ENCODE measurements at places on chromosomes 5 and 9. TPM values are rescaled to one million over a fixed set of nuclear protein-coding genes. Genes with fewer than 3 reads are reported as not detected.

COX7C gene
- total RNA-seq, result 502 TPM

GRCh38 chr9:2336055-2336454, 285.5 kb upstream of the VLDLR start:
- no peak for DNase-seq

- DNase-seq, result no peak
These were observed 314.5 kb downstream of the TMEM161B start for GRCh38 chr5:87954121-87954520.

DNA sequence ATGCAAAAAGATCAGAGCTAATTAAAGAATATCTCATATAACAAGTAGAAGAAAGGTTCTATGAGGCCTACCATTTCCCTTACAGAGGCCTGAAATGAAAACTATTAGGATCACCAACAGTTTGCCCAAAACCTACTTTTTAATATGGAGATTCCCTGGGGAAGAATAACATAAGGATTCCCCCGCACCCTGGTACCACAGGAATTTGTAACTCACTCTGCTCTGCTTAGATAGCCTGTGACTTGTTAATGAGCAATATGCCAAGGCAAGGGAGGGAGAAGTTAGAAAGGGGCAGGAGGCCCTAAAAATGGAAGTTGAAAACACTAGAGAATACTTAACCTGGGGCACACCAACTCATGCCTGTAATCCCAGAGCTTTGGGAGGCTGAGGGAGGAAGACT, 107.0 kb downstream of the CDH6 start:
- DNase-seq, result no peak

- peak; percentile 36 for DNase-seq
These were observed 10.0 kb downstream of the NAIF1 start for GRCh38 chr9:128056887-128057723.

GRCh38 chr5:76941000-76941399, 11.8 kb upstream of the CRHBP start:
- no peak for DNase-seq

UHRF2 gene
- 46.5 TPM for total RNA-seq

DNA sequence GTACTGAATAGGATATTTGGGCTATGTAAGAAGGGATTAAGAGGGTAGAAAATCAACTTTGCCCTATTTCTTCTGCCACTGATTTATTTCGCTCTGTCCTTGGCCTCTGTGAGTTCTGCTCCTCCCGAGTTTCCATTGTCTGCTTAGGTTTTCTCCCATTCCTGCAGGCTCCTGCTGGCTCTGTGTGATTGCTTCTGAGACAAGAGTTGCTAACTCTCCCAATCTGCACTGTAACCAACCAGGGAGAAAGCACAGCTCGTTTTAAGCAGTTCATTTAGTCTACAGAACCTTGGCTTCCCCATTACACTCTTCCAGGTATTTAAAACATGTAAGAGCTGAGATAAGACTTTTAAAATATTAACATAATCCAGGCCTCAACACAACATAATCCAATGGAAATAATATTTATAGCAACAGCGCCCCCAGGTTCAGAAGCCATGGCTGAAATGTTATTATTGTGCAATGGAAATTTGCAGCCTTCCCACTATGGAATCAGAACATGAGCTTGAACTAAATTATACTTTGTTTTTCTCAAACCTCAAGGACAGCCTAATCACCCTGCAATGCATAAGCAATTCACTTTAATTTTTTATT, 203.5 kb downstream of the ERCC6L2 start:
- no peak for DNase-seq

DNA sequence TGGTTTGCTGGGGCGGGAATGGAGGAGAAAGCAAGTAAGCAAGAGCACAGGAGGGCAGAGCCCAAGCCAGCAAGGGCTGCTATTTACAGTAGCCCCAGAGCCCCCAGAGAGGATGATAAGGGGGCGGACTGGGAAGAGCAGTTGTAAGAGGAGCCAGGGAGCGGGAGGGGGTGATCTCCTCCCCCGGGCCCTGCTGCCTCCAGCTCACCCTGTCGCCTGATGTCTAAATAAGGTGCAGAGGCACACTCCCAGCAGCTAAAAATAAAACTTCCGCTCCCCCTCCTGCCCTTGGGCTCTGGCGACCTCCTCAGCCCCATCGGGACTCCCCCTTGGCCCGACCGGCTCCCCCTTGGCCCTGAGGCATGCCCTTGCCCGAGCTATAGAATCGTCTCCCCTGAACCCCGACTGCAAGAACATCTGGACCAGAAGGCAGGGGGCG, 14.4 kb upstream of the CCDC69 start:
- no peak for DNase-seq

ARL14EPL gene
- not detected for total RNA-seq

SH2D3C gene
- total RNA-seq, result not detected

COL5A1 gene
- total RNA-seq, result 5.7 TPM

INSL6 gene
- total RNA-seq, result not detected

DNA sequence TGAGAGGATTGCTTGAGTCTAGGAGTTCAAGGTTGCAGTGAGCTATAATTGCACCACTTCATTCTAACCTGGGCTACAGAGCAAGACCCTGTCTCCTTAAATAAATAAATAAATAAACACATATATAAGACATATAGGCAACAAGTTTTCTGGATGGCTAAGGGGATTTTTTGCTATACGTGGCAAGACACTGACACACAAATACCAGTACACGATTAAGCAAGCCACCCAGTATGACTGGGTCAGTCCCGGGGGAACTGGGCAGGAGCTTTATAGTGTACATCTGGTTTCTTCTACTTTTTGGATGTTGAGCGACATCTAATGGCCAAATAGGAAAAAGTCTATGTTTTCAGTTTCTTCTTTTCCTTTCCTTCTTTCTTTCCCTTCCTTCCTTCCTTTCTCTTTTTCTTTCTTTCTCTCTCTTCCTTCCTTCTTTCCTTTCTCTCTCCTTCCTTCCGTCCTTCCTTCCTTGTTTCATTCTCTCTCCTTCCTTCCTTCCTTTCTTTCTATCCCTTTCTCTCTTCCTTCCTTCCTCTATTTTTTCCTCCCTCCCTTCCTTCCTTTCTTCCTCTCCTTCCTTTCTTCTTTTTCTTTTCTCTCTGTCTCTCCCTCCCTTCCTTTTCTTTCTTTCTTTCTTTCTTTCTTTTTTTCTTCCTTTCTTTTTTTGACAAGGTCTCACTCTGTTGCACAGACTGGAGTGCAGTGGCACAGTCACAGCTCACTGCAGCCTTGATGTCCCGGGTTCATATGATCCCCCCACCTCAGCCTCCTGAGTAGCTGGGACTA, 47.0 kb upstream of the PLIN2 start:
- DNase-seq, result peak; percentile 68

GRCh38 chr9:4138180-4138579, 161.7 kb downstream of the GLIS3 start:
- DNase-seq, result no peak

- no peak for DNase-seq
These were observed 31.3 kb downstream of the ZFAND5 start for GRCh38 chr9:72333709-72334108.

FGF18 gene
- 1.3 TPM for total RNA-seq

DNA sequence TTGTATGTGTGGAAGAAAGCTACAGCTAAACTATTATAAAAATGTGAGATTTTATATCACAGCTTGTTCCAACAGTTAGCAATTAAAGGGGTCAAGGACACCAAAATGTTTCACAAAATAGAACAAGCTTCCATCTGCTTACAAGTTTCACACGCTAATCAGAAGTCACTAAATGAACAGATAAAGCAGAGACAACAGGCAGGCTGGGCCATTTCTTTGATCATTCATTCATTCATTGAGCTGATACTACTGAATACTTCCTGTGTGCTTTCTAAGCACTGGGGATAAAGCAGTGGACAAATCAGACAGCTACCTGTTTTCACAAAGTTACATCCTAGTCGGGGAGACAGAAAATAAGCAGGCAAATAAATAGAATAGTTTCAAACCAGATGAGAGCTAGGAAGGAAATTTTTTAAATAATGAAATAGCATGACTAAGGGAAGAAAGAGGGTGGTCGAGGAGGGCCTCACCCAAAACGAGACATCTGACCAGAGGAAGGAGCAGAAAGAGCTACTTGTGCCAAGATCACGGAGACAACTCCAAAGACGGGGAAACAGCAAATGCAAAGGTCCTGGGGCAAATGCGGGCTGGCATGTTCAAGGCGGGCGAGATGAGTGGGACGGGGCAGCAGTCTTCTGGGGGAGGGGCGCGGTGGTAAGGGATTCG, 1.2 kb downstream of the MAPK9 start:
- DNase-seq, result no peak

- no peak for DNase-seq
These were observed 689.4 kb upstream of the WWC1 start for GRCh38 chr5:167602067-167602466.

DNA sequence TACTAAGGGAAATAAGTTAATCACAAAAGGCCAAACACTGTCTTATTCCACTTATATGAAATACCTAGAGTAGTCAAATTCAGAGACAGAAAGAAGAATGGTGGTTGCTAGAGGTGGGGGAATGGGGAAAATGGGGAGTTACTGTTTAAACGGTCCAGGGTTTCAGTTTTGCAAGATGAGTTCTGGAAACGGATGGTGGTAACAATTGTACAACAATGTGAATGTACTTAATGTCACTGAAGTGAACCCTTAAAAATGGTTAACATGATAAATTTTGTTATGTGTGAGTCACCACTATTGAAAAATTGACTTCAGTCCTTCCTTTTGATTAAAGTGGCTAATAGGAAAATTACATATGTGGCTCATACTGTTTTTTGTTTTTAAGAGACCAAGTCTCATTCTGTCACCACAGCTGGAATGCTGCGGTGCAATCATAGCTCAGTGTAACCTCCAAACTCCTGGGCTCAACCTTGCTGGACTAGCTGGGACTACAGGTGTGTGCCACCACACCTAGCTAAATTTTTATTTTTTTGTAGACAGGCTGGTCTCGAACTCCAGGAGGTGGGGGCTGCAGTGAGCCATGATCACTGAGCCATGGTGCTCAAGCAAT, 8.7 kb downstream of the UBQLN1 start:
- no peak for DNase-seq

- DNase-seq, result no peak
These were observed 359.1 kb upstream of the DAB2 start for GRCh38 chr5:39783756-39784421.

- no peak for DNase-seq
These were observed 80.6 kb downstream of the MYO10 start for GRCh38 chr5:16855485-16855884.

FAXDC2 gene
- total RNA-seq, result 0.95 TPM

- peak; percentile 72 for DNase-seq
These were observed 16.9 kb downstream of the DNAJC18 start for GRCh38 chr5:139422307-139422893.

DNA sequence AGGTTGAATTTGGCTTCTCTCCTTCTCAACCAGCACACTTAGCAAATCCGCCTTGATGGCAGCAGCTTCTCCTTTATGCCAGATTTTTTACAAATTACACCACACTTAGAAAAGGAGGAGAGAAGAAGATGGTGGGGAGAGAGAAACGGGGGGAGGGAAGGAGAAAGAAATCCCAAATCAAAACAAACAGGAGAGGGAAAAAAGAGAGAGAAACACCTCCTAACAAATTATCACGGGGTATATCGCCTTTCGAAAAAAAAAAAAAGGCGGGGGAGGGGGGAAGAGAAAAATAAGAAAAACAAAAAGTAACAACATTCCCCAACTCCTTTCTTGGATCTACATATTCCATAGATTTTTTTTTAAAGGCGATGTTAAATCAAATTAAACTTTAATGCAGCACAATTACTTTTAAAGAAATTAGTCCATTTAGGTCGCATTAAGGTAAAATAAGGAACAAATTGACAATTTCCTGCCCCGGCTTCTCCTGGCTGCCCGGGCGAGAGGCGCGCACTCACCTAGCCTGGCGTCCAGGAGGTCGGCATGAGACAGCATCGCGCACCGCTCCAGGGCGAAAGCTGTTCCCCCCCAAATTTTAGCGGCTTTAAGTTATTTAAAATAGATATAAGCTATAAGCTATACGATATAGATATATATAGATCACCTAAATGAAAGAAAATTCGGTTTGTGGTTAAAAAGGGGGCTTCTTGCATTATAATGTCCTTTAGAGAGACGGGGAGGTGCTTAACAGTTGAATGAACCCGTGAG, at the start of gene OTP:
Gene OTP (minus strand): TSS at position 716 of the 765 bp plus-strand sequence. CDS start 164 bp downstream, at position 552.
- DNase-seq, result no peak

- no peak for DNase-seq
These were observed 16.4 kb upstream of the ANXA6 start for GRCh38 chr5:151173711-151174611.

DNA sequence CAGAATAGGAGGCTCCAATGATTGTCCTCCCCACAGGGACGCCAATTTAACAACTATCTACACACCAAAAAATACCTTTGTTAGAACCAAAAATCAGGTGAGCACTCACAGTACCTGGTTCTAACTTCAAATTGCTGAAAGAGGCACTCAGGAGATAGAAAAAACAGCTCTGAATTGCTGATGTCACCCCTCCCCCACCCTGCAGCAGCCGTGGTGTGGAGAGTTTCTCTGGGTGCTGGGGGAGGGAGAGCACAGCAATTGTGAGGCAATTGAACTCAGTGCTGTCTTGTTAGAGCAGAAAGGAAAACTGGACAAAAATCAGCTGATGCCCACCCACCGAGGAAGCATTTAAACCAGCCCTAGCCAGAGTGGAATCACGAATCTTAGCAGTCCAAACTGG, 41.8 kb downstream of the TNFSF8 start:
- DNase-seq, result no peak

- no peak for DNase-seq
These were observed 20.3 kb downstream of the CTSL start for GRCh38 chr9:87746186-87746585.

GRCh38 chr5:64595031-64595855, 89.4 kb downstream of the RGS7BP start:
- DNase-seq, result peak; percentile 10

PDGFRB gene
- 5.9 TPM for total RNA-seq

- no peak for DNase-seq
These were observed 9.3 kb upstream of the ACSL6 start for GRCh38 chr5:132020568-132021339.

HTR1A gene
- not detected for total RNA-seq

GRCh38 chr5:180178531-180179441, 30.2 kb downstream of the RASGEF1C start:
- no peak for DNase-seq

CD14 gene
- total RNA-seq, result 11.5 TPM

OR13C9 gene
- total RNA-seq, result not detected

FOCAD gene
- 20.4 TPM for total RNA-seq

ARHGEF37 gene
- total RNA-seq, result 0.70 TPM

- peak; percentile 54 for DNase-seq
These were observed at the start of gene GRK6 for GRCh38 chr5:177426566-177427210. TSS of gene GRK6 (plus strand) at chr5:177426676. CDS start at chr5:177426846, 170 bp downstream.

DNA sequence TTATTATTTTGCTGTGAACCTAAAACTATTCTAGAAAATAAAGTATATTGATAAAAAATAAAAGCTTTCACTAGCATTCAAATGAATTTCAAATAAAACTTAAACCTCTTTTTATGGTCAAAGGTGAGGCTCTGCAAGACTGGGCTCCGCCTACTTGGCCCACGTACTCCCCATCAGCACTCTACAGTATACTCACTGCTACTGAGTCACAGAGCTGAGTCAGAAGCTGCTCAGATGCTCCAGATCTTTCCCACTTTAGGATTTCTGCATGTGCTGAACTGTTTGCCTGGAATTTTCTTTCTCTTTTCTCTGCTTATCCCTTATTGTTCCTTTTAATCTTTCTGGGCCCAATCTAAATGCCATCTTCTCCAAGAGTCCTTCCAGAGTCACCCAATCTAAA, 331.9 kb upstream of the CCNG1 start:
- DNase-seq, result no peak

CD74 gene
- 49.6 TPM for total RNA-seq

CDC20B gene
- not detected for total RNA-seq

DNAJC18 gene
- 12.5 TPM for total RNA-seq

- no peak for DNase-seq
These were observed 1585.6 kb downstream of the EFNA5 start for GRCh38 chr5:106085136-106085535.

All from Caco-2 (cell line).